ENCODE measurements at places on chromosomes 6 and 20. TPM values are rescaled to one million over a fixed set of nuclear protein-coding genes. Genes with fewer than 3 reads are reported as not detected.

DNA sequence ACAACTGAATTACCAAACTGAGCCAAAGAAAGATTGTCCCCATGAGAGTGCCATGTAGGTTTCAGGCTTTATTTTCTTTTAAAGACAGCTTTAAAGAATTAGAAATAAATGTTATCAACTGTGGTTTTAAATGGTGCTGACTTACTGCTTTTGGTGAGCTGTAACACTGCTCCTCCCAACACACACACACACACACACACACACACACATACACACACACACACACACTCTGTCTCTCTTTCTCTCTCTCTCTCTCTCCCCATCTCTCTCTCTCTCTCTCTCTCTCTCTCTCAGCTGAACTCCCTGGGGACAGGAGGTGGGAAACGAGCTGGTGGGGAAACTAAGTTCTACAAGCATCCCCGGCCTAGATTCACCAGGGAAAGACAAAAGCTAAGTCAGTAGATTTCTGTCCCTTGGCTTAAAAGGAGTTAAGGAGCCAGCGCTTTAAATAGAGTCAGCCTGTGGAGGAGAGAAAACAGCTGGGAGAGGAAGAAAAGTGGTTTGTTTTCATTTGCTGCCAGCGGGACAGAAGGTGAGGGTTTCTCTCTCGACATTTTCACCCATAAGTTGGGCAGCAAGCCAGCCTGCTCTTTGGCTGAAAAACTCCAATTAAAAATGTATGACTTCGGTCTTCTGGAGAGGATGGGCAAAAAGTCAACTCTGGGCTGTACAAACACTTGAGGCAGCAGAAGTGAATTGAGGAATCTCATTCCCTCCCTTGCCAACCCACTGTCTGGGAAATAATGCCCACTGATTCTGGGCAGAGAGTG, 27.4 kb downstream of the CBLN4 start:
- DNase-seq: no peak

DNA sequence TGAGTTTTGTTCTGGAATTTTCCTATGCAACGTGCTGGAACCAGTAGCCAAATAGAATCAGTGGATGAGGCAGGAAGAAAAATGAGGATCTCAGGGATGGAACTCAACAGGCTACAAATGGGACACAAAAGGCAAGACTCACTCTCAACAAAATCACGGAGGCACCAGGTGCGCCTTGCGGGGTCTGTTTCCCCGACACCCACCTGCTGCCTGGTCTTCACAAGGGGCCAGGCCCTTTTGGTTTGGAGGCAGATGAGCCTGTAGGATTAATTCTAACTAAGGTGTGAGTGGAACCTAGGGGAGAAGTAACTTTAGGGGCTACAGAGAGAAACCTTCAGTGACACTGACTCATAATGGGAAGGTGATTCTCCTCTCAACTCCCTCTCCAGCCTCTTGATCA, 56.5 kb downstream of the ZNF831 start:
- no peak for DNase-seq

DNA sequence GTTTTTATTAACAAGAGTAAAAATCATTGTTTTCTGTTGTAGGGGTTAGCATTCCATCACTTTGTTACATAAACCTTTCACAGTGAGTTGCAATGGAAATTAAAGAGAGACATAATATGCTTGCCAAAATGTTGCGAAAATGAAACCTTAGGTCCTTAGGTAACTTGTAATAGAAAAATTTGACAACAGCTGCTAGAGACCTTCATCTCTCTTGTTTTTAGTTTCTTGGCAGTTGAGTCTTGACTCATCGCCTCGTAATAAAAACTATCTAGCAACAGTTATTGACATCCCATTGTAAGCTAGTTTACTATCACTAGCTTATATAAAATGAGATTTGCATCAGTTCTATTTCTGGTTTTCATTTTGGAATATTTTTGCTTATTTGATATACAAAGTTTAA, 179.0 kb upstream of the MMS22L start:
- no peak for DNase-seq

The RIMS4 gene
- 85.8 TPM for total RNA-seq

The HLA-DOB gene
- not detected for total RNA-seq

All from dorsolateral prefrontal cortex (tissue), 122 donors.